ENCODE measurements at places on chromosomes 11 and 22. TPM values are rescaled to one million over a fixed set of nuclear protein-coding genes. Genes with fewer than 3 reads are reported as not detected.

The ABTB2 gene
- total RNA-seq, result 21.6 TPM

The RFPL2 gene
- total RNA-seq, result 0.07 TPM

The LDLRAD3 gene
- total RNA-seq, result 20.0 TPM

The ANO1 gene
- 1.3 TPM for total RNA-seq

The CST6 gene
- not detected for total RNA-seq

The NCAM1 gene
- not detected for total RNA-seq

The ACRV1 gene
- not detected for total RNA-seq

The IGSF22 gene
- not detected for total RNA-seq

The DDTL gene
- 1.5 TPM for total RNA-seq

The LRRC32 gene
- 0.14 TPM for total RNA-seq

The SCN2B gene
- not detected for total RNA-seq

The NAALADL1 gene
- 0.03 TPM for total RNA-seq

The WT1 gene
- 5.9 TPM for total RNA-seq

The OR10V1 gene
- not detected for total RNA-seq

The NRXN2 gene
- total RNA-seq, result 0.23 TPM

The OR51B5 gene
- not detected for total RNA-seq

The MOV10L1 gene
- total RNA-seq, result not detected

The C11orf91 gene
- 1.8 TPM for total RNA-seq

The PLXNB2 gene
- 85.2 TPM for total RNA-seq

The SLC5A1 gene
- total RNA-seq, result not detected

The DYNC2H1 gene
- 6.5 TPM for total RNA-seq

The NPAS4 gene
- not detected for total RNA-seq

The SLC5A4 gene
- total RNA-seq, result not detected

The KCNK4 gene
- not detected for total RNA-seq

The H19 gene
- total RNA-seq, result 10.2 TPM

The ART1 gene
- not detected for total RNA-seq

The ALKBH8 gene
- 7.1 TPM for total RNA-seq

The OR10A2 gene
- total RNA-seq, result not detected

The MAP4K2 gene
- total RNA-seq, result 9.8 TPM

The KCNC1 gene
- 0.05 TPM for total RNA-seq

The CNTN5 gene
- total RNA-seq, result not detected

The PATE2 gene
- total RNA-seq, result not detected

The LRRC4C gene
- not detected for total RNA-seq

The MPPED2 gene
- not detected for total RNA-seq

The IFITM10 gene
- 1.3 TPM for total RNA-seq

The MARK2 gene
- 24.3 TPM for total RNA-seq

The SIRT3 gene
- total RNA-seq, result 22.0 TPM

The C11orf21 gene
- not detected for total RNA-seq

The SLCO2B1 gene
- 4.2 TPM for total RNA-seq

The UNC93B1 gene
- 57.5 TPM for total RNA-seq

The KCNJ11 gene
- total RNA-seq, result 0.44 TPM

The TCF20 gene
- total RNA-seq, result 15.2 TPM
